Fibroblast of lung (primary cell): ENCODE measurements at places on chromosomes 12 and 14. TPM values are rescaled to one million over a fixed set of nuclear protein-coding genes. Genes with fewer than 3 reads are reported as not detected.

GRCh38 chr14:71952381-71953363 is 20.4 kb downstream of the RGS6 start:
- DNase-seq = no peak

DNA sequence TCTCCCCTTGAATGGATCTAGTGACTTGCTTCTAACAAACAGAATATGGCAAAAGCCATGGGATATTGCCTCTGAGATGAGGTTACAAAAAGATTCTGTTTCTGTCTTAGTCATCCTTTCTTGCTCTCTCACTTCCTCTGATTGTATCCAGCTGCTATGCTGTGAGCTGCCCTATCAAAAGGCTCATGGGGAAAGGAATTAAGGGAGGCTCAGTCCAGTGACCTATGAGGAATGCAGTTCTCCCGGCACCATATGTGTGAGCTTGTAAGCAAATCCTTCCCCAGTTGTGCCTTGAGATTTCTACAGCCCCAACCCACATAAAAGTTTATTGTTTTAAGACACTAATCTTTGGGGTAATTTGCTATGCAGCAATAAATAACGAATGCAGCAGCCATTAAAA is 183.1 kb downstream of the KLHL28 start:
- DNase-seq = peak; percentile 87

DNA sequence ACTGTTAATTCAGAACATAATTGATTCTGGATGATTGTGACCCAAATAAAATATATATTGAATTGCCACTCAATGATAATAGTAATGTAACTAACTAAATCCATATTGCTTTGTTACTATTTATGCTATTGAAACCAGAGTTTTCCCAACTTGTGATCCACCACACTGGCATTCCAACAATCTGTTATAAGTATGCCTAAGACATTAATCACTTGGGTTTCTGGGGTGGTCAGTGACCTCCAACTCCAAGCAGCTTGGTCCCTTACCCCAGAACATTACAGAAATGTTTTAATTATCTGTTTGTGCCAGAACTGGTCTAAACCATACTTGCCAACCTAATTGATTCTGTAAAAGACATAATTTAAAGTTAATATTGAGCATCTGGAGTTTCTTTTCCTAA is 14.6 kb downstream of the CAPS2 start:
- peak; percentile 43 for DNase-seq

GRCh38 chr12:79563021-79563740 is 127.6 kb downstream of the PAWR start:
- no peak for DNase-seq

DNA sequence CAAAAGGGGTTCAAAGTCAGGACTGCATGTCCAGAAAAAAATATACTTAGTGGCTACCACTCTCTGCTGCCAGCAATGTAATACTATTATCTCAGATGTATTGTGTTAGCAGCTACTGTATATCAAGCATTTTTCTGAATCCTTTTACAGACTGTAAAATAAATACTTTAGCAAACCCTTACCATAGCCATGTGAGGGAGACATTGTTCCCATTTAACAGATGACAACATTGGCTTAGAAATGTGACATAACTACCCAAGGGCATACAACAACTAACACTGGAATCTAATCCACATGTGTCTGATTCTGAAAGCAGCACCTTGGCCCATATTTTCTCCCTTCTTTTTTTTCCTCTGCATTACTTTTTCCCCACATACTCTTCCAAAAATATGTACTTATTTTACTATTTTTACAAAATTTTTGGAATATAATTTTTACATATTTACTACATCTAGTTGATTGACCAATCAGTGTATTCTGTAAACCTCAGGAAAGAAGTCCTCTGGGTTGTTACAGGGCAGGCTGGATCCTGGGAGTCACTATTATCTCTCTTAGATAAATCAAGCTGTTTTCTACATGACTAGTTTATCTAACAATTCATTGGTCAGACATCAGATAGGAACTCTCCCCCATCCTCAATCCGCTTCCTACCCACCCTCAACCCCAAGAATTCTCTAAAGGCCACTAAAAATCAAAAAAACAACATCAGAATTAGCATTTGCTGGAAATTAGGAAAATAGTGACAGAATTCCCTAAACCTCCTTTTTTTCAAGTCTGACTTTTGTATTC is 154.1 kb downstream of the BTG1 start:
- DNase-seq = no peak

- DNase-seq = peak; percentile 56
Measured at GRCh38 chr14:65496178-65496993, 83.9 kb downstream of the FUT8 start.

GRCh38 chr12:80100591-80100990 is 1.3 kb downstream of the OTOGL start:
- peak; percentile 64 for DNase-seq

DNA sequence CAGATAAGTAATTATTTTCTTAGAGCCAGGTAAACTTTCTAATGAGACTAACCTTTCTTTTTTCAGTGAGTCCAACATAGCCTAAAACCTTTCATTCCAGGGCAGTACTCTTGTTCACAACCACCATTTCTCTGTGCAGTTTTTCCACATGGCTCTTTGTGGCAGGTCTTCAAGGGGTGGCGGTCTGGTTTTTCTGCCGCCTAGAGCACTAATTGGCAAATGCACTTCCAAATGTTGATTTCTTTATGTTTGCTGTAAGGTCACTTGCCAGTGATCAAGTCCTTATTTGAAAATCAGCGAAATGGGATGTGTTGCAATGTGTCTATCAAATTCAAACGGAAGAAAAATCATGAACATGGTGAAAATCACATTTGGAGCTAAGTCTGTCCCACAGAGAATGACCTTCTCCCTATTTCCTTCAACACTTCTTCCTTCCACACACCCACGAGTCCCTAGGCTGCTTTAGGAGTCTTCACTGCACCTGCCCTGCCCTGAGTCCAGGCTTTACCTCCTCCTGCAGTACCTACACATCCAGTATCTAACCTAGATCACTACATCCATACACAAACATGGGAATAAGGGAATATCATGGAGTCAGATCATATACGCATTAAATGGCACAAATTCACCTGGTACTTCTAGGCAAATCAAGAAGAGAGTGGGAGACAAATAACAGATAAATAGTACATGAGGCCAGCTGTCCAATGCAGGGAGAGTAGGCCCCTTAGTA is 1.9 kb downstream of the SRGAP1 start:
- no peak for DNase-seq

DNA sequence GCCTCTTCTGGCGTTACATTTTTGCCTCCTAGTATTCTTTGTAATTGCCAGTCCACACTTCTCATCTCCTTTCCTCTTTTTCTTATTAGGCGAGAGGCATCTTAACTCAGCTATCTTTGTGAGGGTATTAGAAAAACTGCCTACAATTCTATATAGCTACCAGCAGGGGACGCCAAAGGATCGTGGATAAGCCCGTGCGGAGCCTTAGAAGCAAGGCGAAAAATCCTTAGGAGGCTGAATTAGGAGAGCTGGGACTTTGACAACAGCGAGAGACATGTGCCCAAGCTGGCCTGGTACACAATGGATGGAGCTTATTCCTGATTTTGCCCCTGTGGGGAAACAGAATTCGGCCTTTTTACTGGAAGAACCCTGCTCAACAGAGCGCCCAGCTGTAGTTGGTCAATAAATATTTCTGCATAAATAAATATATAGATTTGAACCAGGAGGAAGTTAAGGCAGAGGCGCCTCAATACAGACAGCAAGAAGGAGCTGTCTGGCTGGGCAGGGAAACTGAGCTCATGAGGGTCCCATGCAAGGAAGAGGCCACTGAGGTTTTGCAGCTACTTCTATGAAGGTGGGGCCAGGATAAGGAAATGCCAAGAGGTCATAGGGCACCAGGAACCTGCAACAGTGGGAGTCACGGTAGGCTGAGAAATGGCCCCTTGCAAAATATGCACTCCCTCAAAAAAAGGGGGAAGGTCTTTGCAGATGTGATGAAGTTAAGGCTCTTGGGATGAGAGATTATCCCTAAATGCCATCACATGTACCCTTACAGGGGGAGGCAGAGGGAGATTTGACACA is 14.6 kb upstream of the RBM19 start:
- peak; percentile 82 for DNase-seq

DNA sequence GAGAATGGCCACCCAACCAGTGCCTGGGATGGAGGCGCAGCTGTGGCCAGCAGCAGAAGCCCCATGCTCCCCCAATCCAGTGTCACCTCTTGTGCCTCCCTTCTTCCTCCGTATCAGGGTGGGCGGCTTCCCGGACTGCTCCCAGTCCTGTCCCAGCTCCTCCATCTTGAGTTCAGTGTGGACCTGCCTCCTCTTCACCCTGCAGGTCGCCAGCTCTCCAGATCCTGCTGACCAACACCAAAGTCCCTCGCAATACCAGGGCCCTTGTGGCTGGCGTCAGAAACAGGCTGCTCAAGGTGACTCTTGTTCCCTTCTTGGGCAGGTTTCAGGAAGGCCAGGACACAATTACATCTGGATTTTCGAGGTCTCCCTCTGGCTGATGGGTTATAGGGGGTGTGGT is 17.0 kb downstream of the MVK start:
- no peak for DNase-seq

GRCh38 chr14:105600939-105601359 is 74.6 kb downstream of the TMEM121 start:
- DNase-seq = no peak

DNA sequence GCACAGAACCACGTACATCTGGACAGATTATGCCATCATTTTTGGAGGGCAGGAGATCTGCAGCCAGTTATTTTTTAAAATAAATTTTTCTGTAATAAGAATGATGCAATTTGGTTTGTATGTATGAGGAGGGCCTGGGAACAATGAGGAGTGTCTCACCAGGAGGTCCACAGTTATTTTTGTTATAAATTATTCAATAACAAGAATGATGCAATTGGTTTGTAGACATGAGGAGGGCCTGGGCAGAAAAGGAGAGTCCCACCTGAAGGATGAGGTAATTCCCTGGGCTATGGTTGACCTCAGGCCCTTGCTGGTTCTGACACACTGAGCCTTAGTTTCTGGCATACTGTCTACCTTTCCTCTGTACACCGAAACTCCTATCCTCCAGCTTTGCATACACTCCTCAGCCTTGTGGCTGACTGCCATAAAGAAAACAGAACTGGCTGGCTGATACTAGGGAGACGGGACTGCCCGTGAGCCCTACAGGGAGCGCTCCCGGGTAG is 9.0 kb upstream of the DCD start:
- no peak for DNase-seq

DNA sequence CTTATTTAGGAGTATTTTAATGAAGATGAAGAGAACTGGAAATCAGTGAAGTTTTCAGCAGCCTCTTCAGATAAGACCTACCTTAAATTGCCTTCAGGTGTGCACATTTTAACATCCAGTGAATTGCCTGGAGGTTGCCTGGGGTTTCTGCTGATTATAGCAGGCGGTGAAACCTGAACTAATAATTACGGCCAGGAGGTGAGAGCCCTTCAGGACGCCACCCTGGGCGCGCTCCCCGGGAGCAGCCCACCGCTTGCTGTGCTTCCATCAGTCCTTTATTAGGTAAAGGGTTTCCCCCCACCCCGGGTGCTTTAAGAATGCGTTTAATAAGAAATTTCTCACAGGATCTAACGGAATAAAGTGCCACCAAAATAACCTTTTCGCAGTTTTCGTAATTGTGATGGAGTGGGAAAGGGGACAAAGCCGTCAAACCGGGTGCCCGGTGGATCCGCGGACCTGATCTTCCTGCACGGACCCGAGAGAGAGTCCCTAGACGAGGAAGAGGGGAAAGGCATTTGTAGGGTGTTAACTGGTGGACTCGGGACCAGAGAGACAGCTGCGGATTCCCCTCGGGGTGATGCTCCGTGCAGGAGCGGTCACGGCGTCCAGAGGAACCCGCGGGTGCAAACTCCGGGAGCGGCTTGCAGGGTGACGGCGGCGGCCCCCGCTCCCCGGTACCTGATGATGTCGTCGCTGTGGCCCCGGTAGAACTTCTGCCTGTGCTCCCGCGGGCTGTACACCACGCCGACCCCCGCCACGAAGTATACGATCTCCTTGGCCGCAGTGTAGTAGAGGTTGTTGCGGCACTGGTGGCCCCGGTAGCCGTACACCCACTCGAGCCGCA is 902 bp downstream of the EML5 start:
- peak; percentile 1 for DNase-seq

GRCh38 chr12:52618216-52618615 is at the start of gene KRT73:
TSS of gene KRT73 (minus strand) at chr12:52618559. CDS start at chr12:52618524, 35 bp downstream.
- DNase-seq = no peak

DNA sequence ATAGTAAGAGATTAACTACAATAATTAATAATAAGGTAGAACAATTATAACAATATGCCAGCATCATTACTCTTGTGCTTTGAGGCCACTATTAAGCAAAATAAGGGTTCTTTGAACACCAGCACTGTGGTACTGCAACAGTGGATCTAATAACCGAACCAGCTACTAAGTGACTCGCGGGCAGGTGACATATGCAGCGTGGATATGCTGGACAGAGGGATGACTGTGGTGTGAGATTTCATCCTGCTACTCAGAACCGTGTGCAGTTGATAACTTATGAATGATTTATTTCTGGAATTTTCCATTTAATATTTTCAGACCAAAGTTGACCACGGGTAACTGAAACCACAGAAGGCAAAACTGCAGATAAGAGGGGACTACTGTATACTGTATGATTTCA is 34.4 kb downstream of the BMAL2 start:
- peak; percentile 36 for DNase-seq

GRCh38 chr12:28290262-28290661 is 100.0 kb downstream of the CCDC91 start:
- DNase-seq = no peak

Gene TRIP11
- total RNA-seq = 26.5 and 50.4 TPM in 2 replicates

Gene P2RX2
- total RNA-seq = not detected in 2 replicates

Gene COPZ1
- total RNA-seq = 80.9 and 97.9 TPM in 2 replicates

Gene ISCU
- 226 and 313 TPM in 2 replicates for total RNA-seq

Gene MGAT4C
- total RNA-seq = under 0.01 TPM in 1 of 2 replicates, not detected in the other

Gene SRGAP1
- 17.5 and 30.2 TPM in 2 replicates for total RNA-seq

Gene LEMD3
- total RNA-seq = 17.7 and 18.5 TPM in 2 replicates

Gene SIX6
- total RNA-seq = not detected in 2 replicates

Gene LRP1-AS
- not detected in 2 replicates for total RNA-seq

Gene NUAK1
- total RNA-seq = 4.6 and 5.1 TPM in 2 replicates

Gene CCDC198
- total RNA-seq = not detected in 2 replicates
